Stimulated activated naive CD8-positive, alpha-beta T cell treated with anti-CD3 and anti-CD28 coated beads, Interleukin-15, Interleukin-2, amounts not matched to agents 100 U/mL and 50 U/mL, for 24 hours (primary cell): ENCODE measurements at places on chromosomes 1 and 21.

- no peak for DNase-seq
These were observed 34.1 kb upstream of the USH2A start for GRCh38 chr1:216457356-216457755.

DNA sequence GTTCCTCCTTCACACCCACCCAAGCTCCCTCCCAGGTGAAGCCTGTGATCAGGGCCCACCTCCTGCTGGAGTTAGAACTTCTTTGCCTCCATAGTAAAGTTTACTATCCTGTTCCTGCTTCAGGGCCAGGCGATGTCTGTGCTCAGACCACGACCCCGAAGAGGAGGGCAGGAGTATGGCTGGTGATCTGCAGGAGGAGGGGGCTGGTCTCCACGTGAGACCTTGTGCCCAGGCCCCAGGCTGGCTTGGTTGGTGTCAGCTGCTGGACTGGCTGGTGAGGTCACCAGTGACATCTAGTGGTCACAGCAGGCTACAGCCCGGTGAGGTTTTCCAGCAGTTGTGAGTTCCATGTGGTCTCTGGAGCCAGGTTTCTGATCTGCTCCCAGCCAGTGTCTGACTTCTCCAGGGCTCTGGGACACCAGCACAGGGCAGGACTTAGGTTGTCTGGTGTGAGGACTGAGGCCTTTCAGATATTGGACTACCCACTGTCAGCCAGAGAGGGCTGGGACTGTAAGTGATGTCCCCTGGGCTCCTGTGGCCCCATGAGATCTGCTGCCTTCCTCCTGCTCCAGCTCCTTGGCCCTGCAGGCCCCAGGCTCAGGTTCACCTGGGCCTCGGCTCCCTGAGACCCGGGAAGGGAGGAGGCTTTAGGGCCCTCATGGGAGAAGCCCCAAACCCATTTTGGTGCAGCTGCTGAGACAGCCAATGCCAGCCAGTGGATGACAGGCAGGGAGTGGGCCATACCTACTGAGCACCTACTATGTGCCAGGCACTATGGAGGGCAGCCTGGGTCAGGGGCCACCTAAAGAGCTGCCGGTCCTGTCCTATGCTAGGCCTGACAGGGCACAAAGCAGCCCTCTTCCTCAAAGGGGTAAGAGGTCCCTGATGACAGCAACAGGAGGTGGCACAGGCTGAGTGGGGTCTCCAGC is 6.0 kb upstream of the UBL4B start:
- DNase-seq = peak; percentile 67

DNA sequence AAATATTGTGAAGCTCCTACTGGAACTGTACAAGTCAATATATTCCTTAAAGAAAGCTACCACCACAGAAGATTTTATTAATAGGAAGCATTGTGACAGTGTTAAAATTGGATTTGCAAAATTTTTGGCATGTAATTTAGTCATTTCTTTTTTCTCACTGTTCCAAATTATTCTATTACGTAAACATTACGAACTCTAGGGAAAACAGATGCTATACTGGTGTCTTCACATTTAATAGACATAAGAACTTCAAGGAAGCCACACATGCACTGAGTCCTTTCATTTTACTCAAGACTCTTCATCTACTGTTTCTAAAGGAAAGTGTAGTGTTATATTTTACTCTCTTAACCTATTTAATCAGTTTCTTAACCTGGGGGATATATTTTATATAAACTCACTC is 135.4 kb downstream of the HMCN1 start:
- DNase-seq = no peak

DNA sequence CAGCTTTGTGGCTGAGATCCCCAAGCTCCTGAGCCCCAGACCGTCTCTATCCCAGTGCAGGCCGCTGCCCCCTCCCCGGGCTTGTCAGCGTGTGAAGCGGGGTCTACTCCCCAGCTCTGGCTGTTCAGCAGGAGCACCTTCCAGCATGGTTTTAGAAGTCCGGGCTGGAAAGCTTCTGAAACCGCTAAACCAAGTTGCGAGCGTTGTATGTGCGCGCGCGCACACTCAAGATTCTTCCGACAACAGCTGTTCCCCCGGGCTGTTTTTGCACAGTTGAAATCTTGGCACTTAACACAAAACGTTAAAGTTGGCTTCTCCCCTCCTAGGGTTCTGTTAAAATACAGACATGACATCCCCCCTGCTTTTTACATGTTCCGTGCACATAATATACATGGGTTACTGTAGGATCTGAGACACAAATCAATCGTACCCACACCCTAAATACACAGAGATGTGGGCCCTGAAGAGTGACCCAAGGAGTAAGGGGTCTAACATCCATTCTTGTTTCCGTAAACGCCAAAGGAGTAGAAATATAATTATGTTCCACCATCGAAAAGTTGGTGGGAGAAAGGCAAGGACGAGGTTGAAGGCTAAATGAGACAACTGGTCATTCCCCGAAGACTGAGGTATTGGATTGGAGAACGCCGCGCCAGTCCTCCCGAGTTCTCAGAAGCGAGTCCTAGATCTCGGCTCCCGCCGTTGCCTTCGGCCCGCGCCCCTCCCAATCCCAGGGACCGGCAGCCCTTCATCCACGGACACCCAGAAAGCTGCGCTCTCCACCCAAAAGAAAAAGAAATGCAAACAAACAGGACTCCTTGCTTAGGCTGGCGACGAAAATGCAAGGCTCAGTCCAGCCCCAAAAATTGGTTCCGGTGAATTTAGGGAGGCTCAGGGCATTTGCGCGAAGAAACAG is 1.3 kb downstream of the TBX15 start:
- no peak for DNase-seq

GRCh38 chr1:15081102-15081501 is 72.4 kb upstream of the TMEM51 start:
- DNase-seq = no peak

DNA sequence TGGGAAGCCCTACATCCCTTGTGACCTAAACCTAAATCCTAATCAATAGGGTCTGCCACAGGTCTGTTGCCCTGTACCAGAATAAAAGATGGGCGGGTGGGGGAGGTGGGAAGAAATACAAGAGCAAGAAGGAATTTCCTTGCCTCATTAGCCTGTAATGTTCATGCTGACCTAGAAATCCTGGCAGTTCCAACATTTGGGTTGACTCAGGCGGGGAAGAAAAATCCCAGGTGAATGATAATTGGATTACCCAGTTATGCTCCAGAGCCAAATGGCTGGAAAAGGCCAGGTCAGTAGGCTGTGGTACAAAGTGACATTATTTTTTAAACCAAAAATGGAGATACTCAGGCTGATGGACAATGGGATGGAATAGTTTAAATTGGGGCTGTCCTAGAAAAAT is 27.3 kb upstream of the A3GALT2 start:
- DNase-seq = no peak

GRCh38 chr21:36882776-36883175 is 83.7 kb downstream of the HLCS start:
- no peak for DNase-seq

- no peak for DNase-seq
These were observed 115.9 kb downstream of the IFI44 start for GRCh38 chr1:78765489-78765888.

DNA sequence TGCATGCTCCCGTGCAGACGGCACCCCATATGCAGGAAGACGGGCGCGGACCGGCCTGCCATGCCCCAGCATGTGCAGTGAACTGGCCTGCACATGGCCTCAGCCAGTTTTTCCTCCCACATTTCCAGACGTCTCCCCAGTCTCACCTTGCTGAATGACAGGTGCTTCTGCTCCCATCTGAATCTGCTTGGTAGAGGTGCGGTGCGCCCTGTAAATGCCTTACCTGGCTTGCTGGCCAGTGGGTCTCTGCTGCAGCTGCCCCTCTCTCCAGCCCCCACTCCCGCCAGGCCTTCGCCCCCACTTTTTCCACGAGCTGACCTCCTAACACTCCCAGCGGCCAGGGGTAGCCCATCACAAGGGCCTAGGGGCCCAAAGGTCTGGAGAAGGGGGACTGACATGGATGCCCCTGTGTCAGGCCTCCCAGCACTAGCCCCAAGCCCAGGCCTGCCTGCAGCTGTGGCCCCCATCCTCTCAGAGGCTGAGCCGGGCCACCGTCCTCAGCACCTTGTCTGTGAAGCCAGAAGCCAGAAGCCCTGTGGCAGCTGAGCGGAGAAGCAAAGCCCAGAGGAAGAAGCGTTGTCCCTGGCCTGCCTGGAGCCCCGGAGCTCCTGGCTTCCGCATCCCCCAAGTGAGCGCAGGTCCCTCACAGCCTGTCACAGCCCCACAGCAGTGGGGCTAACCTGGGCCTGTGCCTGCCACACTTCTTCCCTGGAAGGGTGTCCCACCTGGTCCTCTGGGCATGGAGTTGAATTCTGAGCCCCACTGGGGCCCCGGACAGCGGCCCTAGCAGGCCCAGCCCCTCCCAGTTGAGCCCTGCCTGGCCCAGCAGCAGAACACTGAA is 3.7 kb upstream of the SLC19A1 start:
- peak; percentile 3 for DNase-seq

DNA sequence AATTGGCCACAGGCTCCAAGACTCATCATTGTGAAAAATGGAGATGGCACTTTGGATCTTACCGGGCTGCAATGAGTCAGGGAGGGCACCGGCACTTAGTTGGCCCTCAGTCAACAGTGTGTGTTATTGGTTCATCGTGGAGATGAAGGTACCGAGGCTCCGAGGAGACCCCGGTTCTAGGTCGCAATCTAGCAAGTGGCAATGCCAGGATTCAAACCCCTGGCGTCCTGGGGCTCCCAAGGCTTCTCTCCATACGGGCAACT is 49.0 kb upstream of the ACOT11 start:
- no peak for DNase-seq

DNA sequence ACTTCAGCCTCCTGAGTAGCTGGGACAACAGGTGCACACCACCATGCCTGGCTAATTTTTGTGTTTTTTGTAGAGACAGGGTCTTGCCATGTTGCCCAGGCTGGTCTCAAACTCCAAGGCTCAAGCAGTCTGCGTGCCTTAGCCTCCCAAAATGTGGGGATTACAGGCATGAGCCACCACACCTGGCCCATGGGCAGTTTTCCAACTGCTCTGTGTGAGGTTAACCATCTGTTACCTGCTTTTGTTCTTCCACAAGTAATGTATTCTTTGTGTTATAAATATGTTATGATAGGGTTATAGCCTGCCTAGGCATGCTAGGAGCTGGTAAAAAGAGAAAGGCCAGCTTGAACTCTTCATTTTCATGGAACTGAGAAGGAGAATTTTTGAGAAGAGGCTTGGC is 30.7 kb downstream of the TUFT1 start:
- DNase-seq = no peak

DNA sequence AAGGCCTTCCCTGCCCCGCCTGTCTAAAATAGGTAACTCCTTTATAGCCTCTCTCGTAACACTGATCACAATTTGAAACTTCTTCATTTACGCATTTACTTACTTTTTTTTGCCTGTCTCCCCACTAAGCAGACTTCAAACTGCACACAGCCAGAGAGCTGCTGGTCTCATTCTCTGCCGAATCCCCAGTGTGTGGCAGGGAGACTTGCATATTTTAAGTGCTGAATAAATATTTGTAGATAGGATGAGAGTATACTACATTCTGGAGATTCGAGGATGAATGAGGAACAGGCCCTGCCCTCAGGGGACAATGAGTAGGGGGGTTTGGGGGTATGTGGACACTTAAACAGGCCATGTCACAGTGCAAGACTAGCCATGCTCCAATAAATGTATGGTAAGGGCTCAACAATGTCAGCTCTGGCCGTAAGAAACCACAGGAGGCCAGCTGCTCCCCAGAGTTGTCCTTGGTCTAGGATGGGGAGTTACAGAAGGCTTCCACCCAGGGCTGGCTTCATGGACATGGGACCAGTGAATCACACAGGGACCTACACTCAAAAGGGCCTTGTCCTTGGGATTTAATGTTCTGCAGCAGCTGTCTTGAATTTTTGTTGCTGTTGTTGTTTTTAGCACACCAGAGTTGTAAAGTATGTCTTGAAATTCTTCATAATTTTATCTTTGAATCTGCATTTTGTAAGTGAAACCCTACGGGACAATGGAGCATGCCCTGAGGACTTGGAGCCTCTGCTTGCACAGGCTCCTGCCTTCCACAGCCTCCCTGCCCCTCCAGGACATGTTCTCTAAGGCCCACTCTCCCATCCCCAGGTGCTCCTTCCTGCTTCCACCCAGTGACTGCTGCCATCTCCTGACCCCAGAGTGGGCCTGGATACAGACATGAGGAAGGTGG is 8.5 kb downstream of the DIO1 start:
- no peak for DNase-seq

- DNase-seq = no peak
These were observed 400.3 kb downstream of the LTN1 start for GRCh38 chr21:28592205-28592865.
